ENCODE measurements at places on chromosomes 3 and 15. TPM values are rescaled to one million over a fixed set of nuclear protein-coding genes. Genes with fewer than 3 reads are reported as not detected.

The TERC gene
- total RNA-seq = 340 TPM

The IL17RB gene
- not detected for total RNA-seq

The RHO gene
- not detected for total RNA-seq

The UROC1 gene
- not detected for total RNA-seq

The CSNK1G1 gene
- 10.7 TPM for total RNA-seq

The SHC4 gene
- 0.72 TPM for total RNA-seq

The CD86 gene
- total RNA-seq = not detected

The JMJD7 gene
- 1.3 TPM for total RNA-seq

The PLSCR2 gene
- total RNA-seq = not detected
